Liver (tissue), 10 donors: ENCODE measurements at places on chromosomes 1 and 21. TPM values are rescaled to one million over a fixed set of nuclear protein-coding genes. Genes with fewer than 3 reads are reported as not detected.

- no peak for DNase-seq
These were observed at the start of gene OR2T4 for GRCh38 chr1:248361121-248361715. Gene OR2T4 (plus strand): TSS chr1:248361665. CDS start chr1:248361665, 0 bp downstream.

Gene MYCL
- 6.6 TPM for total RNA-seq

Gene LDLRAD1
- not detected for total RNA-seq

DNA sequence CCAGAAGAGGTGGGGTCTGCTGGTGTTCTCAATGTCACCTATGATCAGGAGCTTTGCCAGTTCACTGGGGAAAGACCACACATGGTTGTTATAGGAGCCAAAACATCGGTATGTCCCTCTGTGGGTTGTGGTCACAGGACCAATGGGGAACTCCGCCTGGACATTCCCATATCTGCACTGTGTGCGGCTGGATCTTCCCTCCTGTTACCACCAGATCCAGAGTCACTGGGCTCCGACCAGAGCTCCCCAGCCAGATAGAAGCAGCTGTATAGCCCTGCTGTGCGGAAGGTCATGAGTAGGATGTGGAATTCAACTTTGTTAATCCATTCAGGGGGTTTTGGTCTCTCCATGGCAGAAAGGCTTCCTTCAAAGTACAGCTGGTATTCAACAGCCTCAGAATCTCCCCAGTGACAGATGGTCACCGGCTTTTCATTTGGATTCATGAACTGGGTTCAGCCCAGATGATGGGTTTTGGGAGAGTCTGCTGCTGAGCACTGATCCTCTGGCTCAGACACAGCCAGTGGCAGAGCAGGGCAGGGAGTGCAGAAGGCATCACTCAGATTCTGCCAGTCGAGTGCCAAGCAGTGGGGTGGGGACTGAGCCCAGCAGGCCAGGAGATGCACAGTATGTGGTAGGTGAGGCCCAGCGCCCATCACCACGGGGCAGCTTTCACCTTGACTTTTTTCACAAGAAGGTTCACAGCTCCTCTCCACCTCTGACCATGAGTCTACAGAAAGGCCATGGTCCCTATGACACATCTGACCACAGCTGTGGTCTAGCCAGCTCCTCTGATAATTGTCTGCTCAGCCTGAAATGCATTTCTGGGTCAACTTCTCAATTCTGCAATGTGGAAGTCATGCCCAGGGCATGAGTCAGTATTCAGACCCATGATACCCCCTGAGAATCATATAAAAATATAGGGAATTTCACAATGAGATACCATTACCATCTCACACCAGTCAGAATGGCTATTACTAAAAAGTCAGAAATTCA is 2.9 kb upstream of the SHCBP1L start:
- no peak for DNase-seq

GRCh38 chr1:170836141-170836540 is 99.2 kb upstream of the MROH9 start:
- DNase-seq, result no peak

DNA sequence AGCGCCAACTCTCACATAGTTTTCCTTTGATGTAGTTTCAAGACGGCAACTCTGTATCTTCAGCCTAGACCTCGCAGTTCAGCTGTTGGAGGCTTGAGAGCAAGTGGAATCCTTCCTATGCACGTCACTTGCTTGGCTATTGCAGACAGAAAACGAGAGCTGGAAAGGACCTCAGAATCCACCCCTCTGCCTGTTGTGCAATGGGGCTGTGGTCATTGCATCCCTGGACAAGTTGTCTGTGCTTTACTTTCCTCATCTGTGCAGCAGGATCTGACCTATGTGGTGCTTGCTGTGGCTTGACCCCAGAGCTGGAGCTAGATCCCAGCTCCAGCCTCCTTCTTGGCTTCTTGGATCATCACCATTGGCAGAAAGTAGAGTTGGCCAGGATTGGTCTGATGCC is 50.0 kb upstream of the IGSF21 start:
- DNase-seq, result no peak

Gene GMEB1
- 5.4 TPM for total RNA-seq

- peak; percentile 66 for DNase-seq
These were observed 91.0 kb downstream of the PTPN14 start for GRCh38 chr1:214460304-214460916.

- DNase-seq, result no peak
These were observed 973 bp downstream of the SDF4 start for GRCh38 chr1:1230656-1231399.

- DNase-seq, result no peak
These were observed 43.7 kb upstream of the CDC42BPA start for GRCh38 chr1:227362039-227362438.

GRCh38 chr1:94072840-94073522 is 48.0 kb downstream of the ABCA4 start:
- DNase-seq, result no peak

- DNase-seq, result no peak
These were observed 612.9 kb upstream of the USP24 start for GRCh38 chr1:55828044-55828443.

DNA sequence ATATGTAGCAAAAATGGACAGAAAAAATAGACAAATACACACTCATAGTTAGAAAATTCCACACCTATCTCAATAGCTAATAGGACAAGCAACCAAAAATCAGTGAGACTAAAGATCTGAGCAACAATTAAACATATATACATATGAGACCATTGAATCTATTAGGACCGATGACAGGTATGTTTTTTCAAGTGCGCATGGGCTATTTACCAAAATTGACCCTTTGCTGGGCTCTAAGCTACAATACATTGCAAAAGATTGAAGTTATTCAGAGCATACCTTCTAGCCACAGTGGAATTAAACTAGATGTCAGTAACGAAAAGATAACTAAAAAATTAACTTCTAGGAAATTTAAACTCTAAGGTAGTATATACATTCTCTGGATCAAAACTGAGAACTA is 13.7 kb downstream of the CD55 start:
- DNase-seq, result no peak

Gene FHAD1
- total RNA-seq, result under 0.01 TPM

Gene NOS1AP
- total RNA-seq, result 1.4 TPM
